ENCODE measurements at places on chromosomes 7 and 10. TPM values are rescaled to one million over a fixed set of nuclear protein-coding genes. Genes with fewer than 3 reads are reported as not detected.

RSPH10B gene
- total RNA-seq: 0.23 TPM

MUC3A gene
- not detected for total RNA-seq

RNF148 gene
- total RNA-seq: 2.2 TPM

ZNF365 gene
- total RNA-seq: 2.0 TPM

NUDT13 gene
- 3.6 TPM for total RNA-seq

IL2RA gene
- not detected for total RNA-seq

TCERG1L gene
- not detected for total RNA-seq

EPO gene
- not detected for total RNA-seq

PIK3CG gene
- 0.23 TPM for total RNA-seq

GPR26 gene
- total RNA-seq: not detected

NKX1-2 gene
- not detected for total RNA-seq

SFTPA2 gene
- not detected for total RNA-seq

FAM221A gene
- 13.2 TPM for total RNA-seq

KLLN gene
- 0.06 TPM for total RNA-seq

AOC1 gene
- total RNA-seq: 2.8 TPM

Data from epithelial cell of proximal tubule (primary cell).